ENCODE measurements at places on chromosomes 12 and 14.

- DNase-seq = no peak
Observed at GRCh38 chr14:51318813-51319597, 79.0 kb downstream of the TMX1 start.

DNA sequence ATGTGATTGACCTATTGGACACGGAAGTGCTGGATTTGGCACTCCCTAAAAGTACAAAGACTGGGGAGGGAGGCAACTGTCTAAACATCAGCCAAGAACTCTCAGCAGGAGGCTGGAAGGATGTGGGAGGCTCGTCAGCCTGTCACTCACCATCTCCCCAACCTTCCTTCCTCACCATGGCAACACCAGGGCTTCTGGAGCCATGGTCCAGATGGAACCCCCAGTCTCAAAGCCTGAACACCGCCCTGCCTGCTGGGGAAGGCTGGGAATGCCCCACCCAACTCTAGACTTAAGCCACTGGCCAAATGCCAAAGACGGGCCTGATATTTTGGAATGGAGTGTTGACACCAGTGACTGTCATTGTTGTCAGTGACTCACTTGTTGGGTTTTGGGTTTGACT, 55.3 kb downstream of the GALNT16 start:
- DNase-seq = no peak

DNA sequence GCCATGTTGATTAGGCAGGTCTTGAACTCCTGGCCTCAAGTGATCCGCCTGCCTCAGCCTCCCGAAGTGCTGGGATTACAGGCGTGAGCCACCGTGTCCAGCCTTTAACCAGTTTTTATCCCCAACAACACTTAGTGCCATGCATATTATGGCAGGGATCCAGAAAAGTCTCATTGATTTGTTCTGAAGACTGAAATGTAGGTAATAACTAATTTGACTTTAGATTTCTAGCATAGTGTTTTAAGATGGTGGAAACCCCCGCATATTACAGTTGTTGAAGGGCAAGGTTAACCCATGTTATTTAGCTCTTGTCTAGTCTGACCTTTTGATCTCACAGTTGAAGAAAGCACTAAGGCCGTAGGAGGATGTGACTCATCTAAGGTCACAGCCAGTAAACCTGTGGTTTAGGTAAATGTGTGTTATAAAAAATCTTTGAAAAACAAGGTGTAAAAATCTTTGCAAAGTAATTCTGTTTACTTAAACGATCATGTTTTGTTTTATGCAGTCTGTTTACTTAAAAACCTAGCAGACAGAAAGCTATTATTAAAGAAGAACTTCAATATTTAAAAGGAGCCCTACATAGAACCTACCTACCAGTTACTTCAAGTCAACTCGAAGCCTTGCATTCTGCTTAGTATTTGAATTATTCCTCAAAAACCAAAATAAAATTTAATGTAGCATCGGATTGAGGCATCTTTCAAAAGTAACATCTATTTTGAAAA, 24.8 kb downstream of the BICDL1 start:
- no peak for DNase-seq

DNA sequence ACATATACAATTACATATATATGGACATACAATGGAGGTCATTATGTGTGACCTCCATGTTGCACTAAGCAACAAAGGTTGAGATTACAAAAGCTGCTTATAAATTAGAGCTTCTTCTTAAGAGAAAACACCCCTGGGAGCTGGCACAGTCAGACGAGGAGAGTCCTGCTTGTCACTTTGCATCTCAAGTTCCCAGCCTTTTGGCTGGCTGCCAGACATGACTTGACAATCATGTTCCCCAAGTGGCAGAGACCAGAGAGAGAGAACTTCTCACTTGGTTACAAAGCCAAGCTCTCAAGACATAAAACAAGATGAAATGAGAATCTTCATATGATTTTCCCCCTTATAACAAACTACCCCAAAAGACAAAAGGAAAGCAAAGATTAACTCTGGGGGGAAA, 8.5 kb upstream of the SYNJ2BP start:
- DNase-seq = no peak

DNA sequence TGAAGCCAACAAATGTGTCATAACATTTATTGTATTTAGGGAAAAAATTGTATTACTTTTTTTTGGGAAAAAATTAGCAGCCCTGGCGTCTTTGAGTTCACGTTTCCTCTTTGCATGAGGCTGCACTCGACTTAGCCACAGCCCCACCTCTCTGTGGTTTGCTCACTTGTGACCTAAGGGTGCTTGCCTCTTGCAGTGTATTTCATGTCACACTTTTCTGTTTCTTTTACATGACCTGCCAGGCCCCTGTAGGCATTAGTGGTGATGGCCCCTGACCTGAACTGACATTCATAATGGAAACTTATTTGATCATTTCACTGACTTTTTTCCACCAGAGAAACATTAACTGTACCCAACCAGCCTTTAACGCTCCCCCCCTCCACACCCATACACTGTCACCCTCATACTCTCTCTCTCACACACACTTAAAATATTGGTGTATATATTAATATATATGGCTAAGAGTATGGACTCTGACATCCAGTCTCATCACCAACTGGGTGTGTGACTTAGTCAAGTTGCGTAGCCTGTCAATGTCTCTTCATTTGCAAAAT, 122.9 kb downstream of the PRKCH start:
- peak; percentile 35 for DNase-seq

DNA sequence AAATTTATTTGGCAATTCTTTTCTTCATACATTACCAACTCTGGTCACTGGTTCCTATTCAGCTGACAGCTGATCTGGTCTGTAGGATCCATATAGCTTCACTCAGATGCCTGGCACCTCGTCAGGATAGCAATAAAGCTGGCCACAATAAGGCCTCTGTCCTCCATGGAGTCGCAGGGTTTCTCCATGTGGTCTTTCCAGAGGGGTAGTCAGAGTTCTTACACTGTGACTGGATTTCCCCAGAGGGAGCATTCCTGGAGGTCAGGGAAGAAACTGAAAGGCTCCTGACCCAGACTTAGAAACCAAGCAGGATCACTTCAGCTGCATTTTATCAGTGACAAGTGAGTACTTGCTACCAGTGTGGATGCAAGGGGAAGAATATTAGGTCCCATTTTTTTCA, 34.9 kb upstream of the SIX1 start:
- no peak for DNase-seq

GRCh38 chr12:68440068-68440581, 108.0 kb upstream of the MDM1 start:
- DNase-seq = no peak

- DNase-seq = no peak
Observed at GRCh38 chr14:61468063-61468825, 146.9 kb downstream of the PRKCH start.

DNA sequence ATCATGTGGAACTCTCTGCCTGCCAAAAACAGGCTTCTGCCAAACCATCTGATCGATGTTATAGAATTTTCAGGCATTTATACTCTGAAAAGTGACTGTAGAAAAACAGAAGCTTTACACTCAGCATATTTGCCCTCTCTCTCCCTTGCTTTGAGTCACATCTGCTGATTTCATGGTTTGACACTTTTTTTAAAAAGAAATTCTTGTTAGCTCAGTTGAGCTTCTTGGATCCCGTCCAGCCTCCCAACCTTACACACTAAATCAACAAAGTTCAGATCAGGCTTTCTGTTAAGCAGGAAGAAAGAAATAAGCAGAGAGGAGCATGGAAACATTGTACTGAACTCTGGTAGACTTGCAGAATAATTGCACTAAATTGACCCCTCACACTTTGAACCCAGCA, 193.6 kb upstream of the SEL1L start:
- DNase-seq = no peak

DNA sequence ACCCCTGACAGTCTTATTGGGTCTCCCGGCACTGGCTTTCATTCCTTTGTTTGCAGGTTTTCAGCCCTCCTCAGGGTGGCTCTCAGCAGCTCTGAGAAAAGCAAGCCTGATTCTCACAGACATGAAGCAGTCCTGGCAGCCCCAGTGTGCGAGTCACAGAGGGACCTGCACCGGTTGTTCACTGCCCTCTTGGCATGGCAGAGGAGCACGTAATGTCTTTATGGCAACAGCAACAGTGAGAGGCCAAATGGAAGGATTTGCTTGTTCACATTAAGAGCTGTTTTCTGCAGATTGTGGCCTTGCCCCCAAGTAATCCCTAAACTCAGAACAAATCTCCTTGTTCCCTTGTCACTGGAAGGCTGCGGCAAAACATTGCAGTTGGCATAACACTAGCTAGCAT, 3.4 kb downstream of the KCNA5 start:
- no peak for DNase-seq

DNA sequence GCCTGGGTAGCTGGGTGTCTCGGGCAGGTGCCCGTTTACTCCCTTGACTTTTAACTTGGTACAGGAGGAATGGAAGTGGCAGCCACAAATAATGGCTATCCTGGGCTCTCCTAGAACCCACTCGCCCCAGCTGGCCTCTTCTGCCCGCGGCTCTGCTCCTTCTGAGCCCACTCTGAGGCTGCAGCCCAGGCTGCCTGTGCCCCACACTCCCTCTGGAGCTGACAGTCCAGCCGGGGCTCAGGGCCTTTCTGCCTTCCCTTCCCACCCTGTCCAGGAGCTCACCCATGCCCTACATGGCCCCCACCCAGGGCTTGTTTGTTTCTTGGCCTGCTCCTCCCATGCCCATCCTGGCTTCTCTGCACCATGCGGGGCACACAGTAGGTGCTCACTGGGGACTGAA, 15.6 kb downstream of the ZNF839 start:
- no peak for DNase-seq

- no peak for DNase-seq
Observed at GRCh38 chr14:61296719-61297502, 15.8 kb upstream of the TMEM30B start.

- no peak for DNase-seq
Observed at GRCh38 chr12:56165369-56165768, 7.2 kb downstream of the MYL6 start.

- no peak for DNase-seq
Observed at GRCh38 chr12:104501660-104502059, 44.9 kb downstream of the CHST11 start.

DNA sequence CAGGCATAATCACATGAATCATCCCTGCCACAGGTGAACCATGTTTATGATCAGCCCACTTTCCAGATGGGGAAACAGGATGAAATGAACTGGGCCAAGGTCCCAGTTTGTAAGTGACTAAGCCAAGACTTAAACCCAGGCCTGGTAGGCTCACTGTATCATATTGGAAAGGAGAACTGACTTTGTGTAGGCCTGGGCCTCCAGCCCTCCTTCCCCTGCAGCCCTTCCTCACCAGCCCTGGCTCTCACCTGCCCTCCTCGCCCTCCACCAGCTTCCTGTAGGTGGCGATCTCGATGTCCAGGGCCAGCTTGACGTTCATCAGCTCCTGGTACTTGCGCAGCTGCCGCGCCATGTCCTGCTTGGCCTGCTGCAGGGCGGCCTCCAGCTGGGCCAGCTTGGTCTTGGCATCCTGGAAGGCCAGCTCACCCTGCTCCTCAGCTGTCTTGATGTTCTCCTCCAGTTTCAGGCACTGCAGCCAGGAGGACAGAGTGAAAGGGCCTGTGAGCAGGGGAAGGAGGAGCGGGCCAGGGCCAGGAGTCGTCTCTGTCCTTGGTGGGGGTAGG, 19.8 kb downstream of the KRT80 start:
- DNase-seq = no peak

GRCh38 chr14:50070840-50071548, 45.4 kb downstream of the VCPKMT start:
- no peak for DNase-seq

DNA sequence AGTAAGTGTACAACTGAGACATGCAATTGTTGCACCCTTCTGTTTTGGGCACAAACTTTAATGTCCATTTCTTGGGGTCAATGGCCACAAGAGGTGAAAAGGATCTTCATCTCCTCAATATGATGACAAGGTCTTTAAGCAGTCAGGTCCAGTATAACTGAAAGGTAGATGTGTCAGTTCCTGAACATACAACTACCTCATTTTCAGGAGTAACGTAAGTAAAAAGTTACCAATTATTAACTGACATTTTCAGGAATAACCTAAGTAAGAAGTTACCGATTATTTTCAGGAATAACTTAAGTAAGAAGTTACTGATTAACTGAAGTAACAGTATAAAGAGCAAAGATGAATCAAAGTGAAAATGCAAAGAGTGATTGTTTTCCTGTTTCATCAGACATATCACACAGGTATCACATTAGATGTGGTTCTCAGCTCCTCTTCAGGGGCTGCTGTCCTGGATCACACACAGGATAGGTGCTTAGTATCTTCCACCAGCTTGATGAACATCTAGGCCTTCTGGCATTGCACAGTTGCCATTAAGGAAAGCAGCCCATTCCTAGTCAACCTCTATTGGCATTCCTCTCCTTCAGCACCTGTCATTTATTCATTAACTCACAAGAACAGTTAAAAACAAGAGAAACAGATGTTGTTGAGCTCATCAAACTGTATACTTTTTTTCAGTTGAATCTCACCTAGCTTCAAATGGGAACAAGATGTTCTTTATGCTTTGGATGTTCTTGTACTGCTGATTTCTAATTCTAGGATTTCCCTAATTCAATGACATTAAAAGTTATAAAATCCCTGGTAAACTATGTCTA, 200.0 kb downstream of the FOXG1 start:
- no peak for DNase-seq

GRCh38 chr12:122979001-122979907, 1.2 kb upstream of the ARL6IP4 start:
- no peak for DNase-seq

GRCh38 chr14:57420033-57420432, 29.6 kb downstream of the NAA30 start:
- no peak for DNase-seq

DNA sequence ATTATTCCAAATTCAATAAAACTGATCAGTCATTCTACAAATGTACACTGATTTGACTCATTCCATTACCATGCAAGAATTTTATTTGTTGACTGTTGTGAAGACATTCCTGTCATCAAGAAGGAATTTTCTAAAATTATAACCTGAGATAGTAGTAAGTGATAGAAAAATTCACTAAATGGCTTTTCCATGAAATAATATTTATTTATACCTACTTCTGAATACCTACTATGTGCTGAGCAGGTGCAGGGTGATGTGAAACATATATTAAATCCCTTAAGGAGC, 841.7 kb downstream of the NRXN3 start:
- no peak for DNase-seq

DNA sequence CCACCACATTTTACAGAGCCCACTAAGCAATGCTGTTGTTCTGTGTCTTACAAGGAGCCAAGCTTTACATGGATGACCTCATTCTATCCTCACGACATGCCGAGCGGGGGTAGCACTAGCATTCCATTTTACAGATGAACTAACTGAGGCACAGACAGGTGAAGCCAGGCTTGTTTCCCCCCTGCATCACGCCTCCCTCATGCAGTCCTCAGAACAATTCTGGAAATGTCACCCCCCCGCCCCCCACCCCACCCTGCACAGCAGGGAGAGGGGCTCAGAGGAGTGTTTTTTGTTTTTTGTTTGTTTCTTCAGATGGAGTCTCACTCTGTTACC, 1.5 kb downstream of the SLC8B1 start:
- DNase-seq = no peak

Measured in stimulated activated CD8-positive, alpha-beta memory T cell treated with anti-CD3 and anti-CD28 coated beads, Interleukin-7, amount 100 ng/mL, for 24 hours (primary cell).